ENCODE measurements at places on chromosomes 4 and X.

DNA sequence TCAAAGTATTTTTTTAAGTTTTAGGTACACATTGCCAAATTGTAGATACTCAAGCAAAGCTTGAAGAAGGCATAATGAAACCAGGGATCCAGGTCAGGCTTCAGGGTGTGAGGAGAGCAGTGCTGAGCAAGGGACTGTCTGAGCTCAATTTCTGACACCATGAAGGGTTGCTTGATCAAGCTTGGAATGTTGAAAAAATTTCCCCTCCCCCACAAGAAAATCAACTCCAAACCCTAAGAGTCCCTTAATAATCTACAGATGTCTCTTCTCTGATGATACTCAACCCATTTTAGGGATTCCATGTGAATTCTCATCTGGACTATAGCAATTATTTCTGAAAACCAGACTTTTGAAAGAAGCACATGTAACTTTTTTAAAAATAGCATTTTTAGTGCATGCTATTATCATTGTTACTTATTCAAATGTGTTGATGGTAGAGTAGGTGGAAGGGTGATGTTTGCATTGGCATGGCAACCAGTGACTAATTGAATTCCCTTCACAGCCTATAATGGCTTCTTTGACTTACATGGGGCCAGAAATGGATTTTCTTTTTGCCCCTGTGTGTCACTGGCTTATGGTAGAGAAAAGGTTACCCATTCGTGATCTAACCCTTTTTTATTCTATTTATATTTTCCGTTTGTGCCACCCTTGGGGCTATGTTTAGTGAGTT lies 252.0 kb downstream of the FBXW7 start:
- no peak for DNase-seq

DNA sequence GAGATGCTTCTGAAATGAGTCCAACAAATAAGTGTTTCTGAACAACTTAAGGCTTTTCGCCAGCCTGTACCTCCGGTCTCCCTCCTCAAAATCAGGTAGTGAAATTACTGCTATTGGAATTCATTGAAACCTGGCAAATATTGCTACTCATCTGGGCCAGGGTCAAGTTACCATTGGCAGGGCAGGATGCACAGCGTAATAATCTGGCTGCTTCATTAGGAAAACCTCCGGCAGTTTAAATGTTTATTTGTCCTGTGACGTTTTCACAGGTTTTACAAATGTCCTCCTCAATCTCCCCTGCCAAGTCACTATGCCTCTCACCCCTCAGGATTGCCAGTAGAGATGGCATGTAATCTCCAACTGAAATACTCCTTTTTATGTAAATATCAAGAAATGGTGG lies 92.6 kb upstream of the KDR start:
- no peak for DNase-seq

DNA sequence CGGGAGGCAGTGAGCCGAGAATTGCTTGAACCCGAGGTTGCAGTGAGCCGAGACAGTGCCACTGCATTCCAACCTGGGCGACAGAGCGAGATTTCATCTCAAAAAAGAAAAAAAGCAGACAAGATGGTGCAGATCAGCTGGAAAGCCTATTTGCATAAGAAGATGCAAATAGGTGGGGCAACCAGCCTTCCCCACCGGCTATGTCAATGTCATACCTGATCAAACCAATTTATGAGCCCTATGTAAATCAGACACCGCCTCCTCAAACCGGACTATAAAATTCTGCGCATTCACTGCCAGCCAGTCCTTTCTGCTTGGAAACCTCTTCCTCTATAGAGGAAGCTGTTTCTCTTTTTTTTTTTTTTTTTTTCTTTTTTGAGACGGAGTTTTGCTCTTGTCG lies 64.5 kb upstream of the CHRNA9 start:
- no peak for DNase-seq

DNA sequence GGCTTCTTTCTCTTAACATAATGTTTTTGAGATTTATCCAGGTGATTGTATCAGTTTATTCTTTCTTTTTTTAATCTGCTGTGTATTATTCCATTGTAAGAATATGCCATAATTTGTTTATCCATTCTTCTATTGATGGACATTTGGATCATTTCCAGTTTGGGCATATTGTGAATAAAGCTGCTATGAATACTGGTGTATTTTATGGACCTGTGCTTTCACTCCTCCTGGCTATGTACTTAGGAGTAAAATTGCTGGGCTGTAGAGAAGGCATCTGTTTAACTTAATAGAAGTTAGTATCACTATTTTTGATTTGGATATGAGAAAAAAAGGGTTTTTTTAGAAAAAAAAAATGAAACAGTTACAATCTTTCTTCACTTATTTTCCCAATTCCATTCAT lies 50.0 kb upstream of the FAM9C start:
- DNase-seq: no peak
